SK-N-MC (cell line): ENCODE measurements at places on chromosomes 3 and 15.

GRCh38 chr3:190004656-190005055 is 116.0 kb downstream of the P3H2 start:
- no peak for DNase-seq

DNA sequence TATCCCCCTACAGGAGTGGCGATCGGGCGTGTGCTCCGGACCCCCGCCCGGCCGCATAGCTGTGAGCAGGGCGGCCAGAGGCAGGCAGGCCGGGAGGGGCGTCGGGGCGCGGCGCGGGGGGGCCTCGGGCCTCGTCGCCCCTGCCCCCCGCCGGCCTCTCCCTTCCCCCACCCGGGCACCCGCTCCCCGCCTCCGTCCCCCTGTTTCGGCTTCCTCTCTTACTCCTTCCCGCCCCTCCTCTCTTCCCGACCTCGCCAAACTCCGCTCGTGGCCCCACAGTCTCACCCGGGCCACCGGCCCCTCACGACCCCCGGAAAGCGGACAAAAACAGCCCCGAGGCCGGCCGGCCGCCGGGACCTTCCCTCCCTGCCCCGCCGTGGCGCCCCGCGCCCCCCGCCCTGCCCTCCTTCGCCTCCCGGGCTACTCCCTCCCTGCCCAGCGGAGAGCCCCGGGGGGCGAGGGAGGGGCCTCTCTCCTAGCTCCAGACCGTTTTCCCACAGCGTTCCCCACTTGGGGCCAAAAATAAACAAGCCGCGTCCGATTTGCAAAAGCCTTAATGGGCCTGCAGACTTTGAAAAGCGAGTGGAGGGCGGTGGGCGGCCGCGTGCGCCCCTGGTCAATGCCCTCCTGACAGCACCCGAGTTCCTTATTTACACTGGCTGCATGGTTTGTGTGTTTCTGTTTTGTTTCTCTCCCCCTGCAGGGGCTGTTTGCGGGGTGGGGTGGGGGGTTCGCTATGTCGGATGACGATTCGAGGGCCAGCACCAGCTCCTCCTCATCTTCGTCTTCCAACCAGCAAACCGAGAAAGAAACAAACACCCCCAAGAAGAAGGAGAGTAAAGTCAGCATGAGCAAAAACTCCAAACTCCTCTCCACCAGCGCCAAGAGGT is 1.0 kb downstream of the UBE2E1 start:
- no peak for DNase-seq

- DNase-seq: no peak
Observed at GRCh38 chr3:2826036-2826435, 284.1 kb downstream of the IL5RA start.

- no peak for DNase-seq
Observed at GRCh38 chr3:43005981-43006380, 26.9 kb downstream of the GASK1A start.

DNA sequence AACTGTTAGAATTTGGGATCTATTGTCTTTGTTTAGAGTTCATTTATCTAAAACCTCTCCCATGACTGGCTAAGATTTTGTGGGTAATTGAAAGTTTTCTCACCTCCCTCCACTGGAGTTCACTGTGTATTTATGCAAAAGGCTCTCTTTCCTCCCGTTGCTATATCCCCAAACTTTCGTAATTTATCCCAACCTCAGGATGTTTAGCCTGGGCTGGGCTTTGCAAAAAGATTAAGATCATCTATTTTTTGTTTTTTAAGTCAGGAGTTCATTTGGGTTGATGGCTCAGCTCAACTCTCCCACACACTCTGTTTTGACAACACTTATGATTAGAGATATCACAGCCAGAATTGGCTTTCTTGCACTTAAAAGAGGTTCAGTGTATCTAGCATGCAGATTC is 27.0 kb downstream of the SUCNR1 start:
- DNase-seq: no peak

- no peak for DNase-seq
Observed at GRCh38 chr3:120795959-120796358, 53.4 kb downstream of the GTF2E1 start.

DNA sequence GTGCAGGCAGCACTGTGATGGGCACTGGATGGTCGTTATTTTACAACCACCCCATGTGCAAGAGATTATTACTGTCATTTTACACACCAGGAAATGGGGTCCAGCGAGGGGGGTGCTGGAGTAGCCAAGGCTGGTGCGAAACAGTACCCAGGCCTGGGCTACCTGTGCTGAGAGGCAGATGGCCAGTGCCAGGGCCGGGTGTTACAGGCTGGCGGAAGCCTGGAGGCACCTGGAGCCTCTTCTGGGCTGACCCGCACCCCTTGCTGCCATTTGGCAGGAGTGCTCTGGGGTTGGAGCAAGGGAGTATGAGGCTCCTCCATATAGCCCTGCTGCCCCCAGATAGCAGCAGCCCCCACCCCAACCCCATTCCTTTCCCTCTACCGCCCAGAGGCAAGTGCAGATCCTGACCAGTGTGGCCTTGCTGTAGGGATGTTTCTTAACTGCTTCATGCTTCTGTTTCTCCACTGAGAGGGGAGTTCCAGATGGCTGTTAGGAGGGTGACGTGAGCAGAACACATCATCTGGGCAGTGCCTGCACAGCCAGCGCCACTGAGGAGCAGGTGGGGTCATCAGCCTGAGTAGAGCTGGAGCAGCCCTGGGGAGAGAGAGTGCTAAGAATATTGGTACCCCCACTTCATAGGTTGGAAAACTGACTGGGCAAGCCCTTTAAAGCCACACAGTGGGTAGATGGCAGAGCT is 15.3 kb downstream of the SNX33 start:
- DNase-seq: no peak

GRCh38 chr3:150588027-150588830 is 14.9 kb upstream of the SELENOT start:
- DNase-seq: no peak

DNA sequence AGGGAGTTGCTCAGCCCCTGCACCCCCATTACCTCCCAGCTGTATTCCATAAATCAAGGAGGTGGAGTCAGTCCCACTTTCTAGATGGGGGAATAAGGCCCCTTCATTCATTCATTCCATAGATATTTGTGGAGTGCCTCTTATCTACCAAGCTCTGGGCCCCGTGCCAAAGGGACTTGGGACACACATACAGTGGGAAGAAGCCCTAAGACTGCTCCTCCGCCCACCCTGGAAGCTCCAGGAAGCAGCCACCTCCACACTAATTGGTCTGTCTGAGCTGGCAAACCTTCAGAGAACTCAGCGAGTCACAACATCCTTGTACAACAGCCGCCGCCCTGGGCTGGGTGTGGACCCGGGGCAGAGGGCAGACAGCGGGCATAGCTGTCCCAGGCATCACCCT is 6.4 kb downstream of the STRA6 start:
- DNase-seq: peak; percentile 81

DNA sequence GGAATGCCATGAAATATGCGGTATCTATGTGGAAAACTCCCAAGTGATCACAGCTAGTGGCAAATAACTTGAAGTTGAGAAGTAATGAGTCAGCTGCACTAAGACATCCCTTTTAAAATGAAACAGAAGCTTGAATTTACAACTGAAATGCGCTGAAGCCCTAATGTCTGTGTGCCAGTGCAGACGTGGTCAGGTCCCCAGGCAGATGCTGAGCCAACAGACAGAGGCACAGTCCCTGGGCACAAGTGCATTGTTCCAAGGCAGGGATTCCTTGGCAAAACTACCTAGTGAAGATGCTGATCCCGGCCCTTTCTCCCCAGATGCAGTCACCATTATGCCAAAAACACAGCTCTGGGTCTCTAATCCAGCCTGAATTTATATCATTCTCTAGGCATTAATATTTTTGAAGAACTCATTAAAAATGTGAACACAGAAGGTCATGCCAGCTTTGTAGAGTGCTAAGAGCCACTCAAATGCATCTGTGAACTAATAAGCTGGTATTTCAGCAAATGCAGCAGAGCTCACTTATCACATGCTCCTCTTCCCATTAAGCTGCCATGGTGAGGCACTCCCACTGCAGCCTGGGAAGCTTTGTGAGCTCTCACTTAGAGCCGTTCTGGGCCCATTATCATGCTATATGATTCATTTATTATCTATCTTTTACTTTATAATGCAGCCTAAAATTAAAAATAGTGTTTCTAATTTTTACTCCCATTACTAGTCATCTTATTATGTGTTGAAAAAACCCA is 200.1 kb downstream of the GABRB3 start:
- DNase-seq: no peak

- no peak for DNase-seq
Observed at GRCh38 chr3:63979093-63979885, 44.0 kb downstream of the PSMD6 start.

DNA sequence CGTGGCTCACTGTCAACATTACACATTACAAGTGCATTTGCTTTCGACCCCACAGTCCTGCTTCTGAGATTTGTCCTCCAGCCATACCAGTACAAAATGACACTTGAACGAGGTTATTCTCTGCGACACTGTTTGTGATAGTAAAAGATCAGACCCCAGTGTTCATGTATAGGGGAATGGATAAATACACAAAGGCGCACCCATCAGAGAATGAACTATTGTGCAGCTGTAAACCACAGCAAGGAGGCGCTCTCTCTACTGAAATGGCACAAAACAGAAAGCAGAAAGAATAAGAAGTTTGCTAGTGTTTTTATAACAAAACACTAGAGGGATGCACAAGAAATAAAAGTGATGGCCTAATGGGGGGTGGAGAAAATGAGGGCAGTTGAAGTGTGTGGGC is 4.9 kb upstream of the CHSY1 start:
- no peak for DNase-seq

DNA sequence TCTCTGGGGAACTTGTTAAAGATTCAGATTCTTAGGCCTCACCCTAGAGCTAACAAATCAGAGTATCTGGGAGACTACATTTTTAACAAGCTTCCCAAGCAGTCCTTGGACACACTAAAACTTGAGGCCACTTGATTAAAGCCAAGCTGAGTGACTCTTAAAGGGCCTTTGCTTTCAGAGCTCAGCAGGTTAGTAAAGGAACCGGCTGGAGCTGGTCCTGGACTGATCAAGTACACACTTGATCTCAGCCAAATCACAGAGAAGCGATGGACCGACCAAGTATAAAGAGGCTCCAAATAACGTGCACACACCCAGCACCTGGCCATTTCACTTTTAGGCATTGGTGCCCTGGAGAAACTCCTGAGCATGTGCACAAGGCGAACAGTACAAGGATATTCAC is 12.9 kb upstream of the TM6SF1 start:
- DNase-seq: no peak

DNA sequence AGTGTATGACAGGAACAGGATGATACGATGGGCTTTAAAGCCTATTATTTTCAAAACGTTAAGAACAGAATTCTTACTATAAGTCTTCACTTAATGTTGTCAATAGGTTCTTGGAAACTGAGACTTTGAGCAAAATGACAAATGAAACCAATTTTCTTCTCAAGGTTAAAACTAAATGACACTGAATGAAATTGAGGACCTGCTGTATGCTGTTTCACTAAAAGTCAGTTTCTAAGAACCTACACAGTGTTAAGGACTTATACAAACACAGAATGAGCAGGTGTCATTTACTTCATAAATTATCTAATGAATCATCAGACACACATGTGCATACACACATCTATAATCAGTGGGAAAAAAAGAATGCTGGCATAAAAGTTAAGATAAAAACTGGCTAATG is 106.9 kb downstream of the RFTN1 start:
- no peak for DNase-seq

GRCh38 chr3:20773320-20773984 is 587.4 kb upstream of the SGO1 start:
- DNase-seq: no peak

GRCh38 chr3:183255348-183255730 is 2.3 kb downstream of the B3GNT5 start:
- DNase-seq: no peak

DNA sequence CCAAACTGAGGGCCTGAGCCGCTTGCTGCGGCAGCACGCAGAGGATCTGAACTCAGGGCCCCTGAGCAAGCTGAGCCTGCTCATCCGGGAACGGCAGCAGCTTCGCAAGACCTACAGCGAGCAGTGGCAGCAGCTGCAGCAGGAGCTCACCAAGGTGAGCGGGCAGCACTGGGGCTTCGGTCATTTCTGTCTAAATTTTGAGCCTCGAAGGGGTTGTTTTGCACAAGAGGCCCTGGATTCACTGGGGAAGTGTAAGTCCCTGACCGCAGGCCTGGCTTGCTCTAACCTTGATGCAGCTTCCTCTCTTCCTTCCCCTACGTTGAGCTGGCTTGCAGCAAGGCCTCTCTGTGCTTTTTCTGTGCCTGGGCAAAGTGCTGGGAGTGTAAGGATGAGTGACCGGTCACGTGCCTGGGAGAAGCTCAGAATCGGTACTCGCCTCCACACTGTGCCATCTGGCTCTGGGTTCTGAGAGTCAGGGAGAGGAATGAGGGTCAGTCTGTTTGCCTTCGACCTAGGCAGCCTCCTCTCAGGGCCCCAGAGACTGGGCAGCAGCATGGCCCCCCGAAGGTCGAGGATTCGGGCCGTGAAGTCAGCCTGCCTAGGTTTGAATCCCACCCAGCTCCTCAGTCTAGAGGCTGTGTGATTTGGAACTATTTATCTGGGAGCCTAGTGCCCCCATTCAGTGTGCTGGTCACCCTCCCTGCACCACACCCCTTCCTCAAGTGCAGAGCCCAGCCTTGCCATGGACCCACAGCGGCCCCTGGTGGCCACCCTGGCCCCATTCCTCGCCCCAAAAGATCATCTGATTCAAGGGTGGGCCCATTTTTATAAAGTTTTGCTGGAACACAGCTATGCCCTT is 1.4 kb downstream of the FES start:
- DNase-seq: no peak

GRCh38 chr15:98326804-98327203 is 321.5 kb upstream of the IGF1R start:
- DNase-seq: no peak

GRCh38 chr15:75198560-75199356 is 2.9 kb upstream of the C15orf39 start:
- DNase-seq: no peak

- DNase-seq: no peak
Observed at GRCh38 chr3:23623844-23624243, 181.9 kb upstream of the UBE2E1 start.

DNA sequence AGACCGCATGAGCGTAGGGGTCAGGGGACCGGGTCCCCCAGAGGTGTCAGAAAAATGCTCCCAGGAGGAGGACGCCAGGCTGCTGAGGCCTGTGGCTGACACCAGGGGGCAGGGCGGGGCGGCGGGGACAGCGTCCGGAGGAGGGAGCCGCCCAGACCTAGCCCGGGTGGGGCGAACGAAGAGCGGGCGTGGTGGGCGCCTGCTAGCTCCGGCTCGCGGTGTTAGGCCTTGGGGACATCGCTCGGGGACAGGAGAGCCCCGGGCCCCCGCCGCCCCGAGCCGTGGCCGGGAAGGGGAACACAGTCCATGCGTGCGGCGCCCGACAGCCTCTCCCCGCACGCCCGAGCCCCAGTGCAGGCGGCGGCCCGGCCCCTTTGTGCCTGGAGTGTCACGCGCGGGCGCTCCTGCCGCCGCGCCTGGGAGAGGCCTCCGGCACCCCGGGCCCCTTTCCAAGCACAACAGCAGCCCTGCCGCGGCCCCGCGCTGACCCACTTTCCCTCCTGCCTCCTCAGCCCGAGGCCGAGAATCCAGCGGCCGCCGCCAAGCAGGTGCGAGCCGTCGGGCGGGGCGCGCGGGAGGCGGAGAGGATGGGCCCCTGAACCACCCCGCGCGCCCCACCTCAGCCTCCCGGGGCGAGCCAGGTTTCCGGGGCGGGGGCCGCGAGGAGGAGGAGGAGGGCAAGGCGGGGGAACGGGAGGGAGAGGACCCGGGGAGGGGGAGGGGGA is 111.0 kb upstream of the KLF13 start:
- no peak for DNase-seq

GRCh38 chr3:43199645-43200306 is 86.6 kb upstream of the SNRK start:
- no peak for DNase-seq

GRCh38 chr3:111073218-111073617 is 1.6 kb downstream of the NECTIN3 start:
- no peak for DNase-seq
